ENCODE measurements at places on chromosomes 6 and 20.
A peak's percentile ranks its signal among the peaks of the same experiment; 100 is the strongest.

DNA sequence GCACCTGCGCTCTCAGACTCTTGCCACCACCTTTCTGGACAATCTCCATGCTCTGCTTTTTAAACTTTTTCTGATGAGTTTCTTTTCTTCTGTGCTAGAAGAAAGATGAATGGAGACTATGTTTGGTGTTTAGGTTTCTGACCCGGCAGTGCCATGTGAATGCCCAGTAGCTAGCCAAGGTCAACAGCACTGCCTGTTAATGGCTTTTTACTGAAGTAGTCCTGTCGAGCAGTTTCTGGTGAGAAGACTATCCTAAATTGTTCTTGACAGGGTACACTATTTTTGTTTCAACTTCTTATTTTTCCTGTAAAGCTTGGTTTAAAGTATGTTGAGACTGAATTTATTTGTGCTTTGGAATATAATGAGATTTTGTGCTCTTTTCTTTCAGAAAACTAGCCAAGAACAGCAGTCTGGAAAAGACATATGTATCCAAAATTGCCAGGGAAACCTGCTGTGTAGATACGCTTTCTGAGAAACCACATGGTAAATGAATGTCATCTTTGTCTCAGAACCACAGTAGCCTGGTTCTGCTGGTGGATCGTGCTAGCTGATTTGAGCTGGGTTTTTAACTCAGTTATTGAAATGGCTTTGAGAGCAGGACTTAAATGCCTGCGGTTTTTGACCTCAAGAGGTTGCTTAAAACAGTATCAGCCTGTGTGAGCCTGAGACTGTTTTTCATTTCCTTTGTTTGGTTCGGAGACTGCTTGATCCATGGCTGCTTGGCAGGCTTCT lies 48.1 kb downstream of the KCNS1 start:
- DNase-seq, result peak; percentile 65

GRCh38 chr20:54190217-54190616 lies 16.4 kb upstream of the CYP24A1 start:
- DNase-seq, result no peak

DNA sequence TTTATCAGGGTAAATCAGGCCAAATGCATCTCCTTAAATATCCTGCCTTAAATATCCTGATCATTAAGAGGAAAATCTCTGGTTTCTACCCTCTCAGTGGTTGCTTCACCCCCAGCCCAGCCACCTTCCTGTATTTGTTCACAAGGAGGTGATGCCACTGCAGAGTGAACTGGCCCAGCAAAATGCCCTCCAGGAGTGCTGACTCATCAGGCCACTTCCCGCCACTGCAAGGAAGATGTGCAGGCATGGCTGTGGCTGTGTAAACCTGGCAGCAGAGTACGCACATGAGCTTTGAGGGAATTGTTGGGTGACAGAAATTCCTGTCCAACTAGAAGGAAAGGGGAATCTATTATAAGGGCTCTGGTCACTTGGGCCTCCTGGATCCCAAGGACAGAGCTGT lies 13.8 kb downstream of the NQO2 start:
- DNase-seq, result peak; percentile 29

DNA sequence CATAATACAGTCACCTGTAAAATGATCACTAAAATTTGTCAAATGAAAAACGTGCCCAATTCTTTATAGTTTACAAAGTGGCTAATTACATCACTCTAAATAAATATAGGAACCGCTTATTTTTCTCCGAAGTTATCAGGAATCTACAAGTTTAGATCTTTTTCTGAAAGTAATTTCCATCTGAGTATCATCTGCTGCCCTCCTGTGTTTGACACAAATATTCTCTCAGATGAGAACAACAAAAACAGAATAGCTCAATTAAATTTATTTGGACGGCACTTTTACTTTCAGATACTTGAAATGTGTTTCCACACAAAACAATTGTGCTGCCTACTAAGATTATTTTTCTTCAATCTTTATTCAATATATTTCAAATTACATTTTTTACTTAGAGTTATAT lies 5.0 kb downstream of the SF3B5 start:
- no peak for DNase-seq

- no peak for DNase-seq
These were observed 155.0 kb downstream of the CDH26 start for GRCh38 chr20:60113024-60113724.

DNA sequence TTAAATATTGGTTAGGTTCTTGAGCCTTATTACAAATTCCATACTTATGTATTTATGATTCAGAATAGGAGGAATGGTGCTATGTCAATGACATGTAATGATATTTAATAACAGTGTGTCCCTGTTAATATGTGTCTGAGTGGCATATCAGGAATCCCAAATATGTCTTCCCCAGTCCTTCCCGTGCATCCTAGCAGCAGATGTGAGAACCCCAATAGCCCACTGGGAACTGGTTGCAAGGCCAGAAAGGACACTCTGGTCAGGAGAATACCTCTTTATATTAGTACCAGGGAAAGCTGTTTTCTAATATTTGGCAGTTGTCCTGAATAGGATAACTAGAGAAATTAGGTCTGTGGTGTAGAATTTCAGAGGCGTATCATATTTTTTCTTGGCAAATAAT lies 159.1 kb upstream of the PDE7B start:
- DNase-seq, result no peak

GRCh38 chr6:87908978-87909811 lies 138.4 kb upstream of the SPACA1 start:
- DNase-seq, result peak; percentile 83

GRCh38 chr6:12962987-12963386 lies 246.4 kb downstream of the PHACTR1 start:
- DNase-seq, result no peak

DNA sequence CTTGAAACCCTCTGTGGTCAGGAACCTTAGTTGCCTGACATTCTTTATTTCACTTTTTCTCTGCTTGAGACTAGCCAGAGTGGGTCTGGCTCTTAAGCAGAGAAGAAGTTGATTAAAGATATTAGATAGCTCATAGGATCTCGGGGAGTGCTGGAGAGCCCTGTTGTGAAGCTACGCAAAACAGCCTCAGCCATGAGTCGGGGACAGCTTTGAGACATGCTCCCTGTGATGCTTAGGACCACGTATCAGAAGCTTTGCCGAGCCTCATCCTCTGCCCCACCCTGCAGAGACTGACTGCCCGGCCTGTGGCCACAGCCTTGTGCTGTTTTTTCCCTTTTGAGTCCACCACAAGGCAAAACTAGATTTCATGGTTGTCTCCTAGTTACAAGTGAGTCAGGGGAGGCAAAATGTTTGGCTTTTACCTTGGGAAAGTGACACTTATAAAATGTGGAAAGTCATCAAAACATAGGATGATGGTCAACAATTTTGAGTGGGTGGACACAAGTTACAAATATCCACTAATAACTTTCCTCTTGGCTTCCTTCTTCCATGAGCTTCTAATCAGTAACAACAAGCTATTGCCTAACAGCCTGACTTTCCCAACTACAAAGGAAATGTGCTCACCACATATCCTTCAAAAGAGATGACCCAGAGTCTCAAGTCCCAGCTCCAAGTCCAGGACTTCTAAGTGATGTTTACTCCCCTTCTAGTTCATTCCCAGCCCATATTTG lies 108.4 kb downstream of the JAG1 start:
- DNase-seq, result peak; percentile 66

- no peak for DNase-seq
These were observed 3.7 kb downstream of the RPS6KA2 start for GRCh38 chr6:166623318-166623717.

- DNase-seq, result no peak
These were observed 14.4 kb upstream of the RIPPLY2 start for GRCh38 chr6:83838727-83839126.

DNA sequence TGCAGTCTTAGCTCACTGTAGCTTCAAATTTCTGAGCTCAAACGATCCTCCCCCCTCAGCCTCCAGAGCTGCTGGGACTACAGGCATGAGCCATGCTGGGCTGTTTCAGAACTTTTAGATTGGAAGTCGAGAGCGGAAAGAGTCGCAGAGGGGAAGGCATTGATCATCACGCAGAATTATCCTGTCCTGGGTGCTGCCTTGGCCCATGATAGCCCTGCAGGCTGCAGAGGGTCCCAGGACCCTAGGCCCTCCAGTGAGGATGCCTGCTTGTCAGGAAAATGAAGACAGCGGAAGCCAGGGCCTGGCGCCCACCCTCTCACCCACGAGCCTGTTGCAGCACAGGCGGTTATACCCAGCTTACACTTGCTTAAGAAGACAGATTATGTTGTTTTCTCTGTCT lies 9.1 kb downstream of the TMEM181 start:
- no peak for DNase-seq

DNA sequence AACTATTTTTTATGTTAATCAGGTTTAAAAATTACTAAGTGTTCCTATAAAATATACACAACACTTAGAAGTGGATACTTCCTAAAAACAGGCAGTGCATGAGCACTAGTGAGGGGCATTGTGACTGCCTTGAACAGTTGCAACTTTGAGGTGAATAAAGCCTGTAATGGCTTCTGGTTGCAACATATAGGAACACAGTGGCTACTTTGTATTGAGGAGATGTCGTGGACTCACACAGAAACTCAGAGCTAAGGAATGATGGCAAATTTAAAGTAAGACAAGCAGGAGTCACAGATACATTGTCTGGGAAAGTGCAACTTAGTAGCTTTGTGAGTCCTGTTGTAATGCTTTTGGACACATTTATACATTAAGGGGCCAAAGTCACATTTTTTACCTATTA lies 861 bp upstream of the HLA-A start:
- DNase-seq, result no peak

DNA sequence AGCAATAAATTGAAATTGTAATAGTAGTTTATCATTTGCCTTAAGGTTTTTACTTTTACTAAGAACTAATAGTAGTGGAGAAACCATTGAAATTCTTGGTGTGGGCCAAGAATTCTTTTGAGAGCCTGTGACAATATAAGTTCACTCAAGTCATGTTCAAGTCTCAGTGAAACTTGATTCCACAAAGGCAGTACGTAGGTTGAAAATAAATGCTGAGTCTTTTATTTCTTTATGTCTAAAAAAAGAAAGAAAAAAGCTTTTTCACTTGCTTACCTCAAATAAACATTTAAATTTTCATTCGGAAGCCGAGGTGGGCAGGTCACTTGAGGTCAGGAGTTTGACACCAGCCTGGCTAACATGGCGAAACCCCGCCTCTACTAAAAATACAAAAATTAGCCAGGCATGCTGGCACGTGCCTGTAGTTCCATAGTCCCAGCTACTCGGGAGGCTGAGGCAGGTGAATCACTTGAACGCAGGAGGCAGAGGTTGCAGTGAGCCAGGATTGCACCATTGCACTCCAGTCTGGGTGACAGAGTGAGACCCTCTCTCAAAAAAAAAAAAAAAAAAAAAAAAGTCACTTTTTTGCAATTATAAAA lies 57.8 kb upstream of the NELFCD start:
- no peak for DNase-seq

- peak; percentile 23 for DNase-seq
These were observed 33.3 kb upstream of the PRSS16 start for GRCh38 chr6:27214126-27214601.

Data from brain microvascular endothelial cell (primary cell).